Fibroblast of skin of right biceps (primary cell): ENCODE measurements at places on chromosomes 13 and 19.

GRCh38 chr13:53847502-53847901 is 818.9 kb downstream of the OLFM4 start:
- no peak for DNase-seq

DNA sequence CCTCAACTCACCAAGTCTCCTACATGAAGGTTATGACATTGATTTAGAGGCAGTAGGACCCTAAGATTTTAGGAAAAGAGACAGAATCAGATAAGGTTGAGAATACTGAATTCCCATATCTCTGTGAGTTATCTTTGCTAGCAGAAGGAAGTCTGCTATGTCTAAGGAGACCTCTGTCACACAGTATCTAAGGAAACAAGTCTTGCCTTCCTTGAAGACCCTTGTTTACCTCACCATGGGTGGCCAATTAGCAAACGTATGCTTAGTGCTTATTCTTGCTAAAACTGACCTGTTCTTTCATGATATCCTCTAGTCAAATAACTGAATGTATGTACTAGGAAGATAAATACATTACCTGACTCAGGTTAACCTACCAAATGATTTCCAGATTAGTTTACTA is 855.4 kb upstream of the SLITRK1 start:
- no peak for DNase-seq

- peak; percentile 86 for DNase-seq
Observed at GRCh38 chr13:26300140-26300539, 46.2 kb downstream of the CDK8 start.

- no peak for DNase-seq
Observed at GRCh38 chr13:110242615-110243014, 64.3 kb downstream of the COL4A1 start.

DNA sequence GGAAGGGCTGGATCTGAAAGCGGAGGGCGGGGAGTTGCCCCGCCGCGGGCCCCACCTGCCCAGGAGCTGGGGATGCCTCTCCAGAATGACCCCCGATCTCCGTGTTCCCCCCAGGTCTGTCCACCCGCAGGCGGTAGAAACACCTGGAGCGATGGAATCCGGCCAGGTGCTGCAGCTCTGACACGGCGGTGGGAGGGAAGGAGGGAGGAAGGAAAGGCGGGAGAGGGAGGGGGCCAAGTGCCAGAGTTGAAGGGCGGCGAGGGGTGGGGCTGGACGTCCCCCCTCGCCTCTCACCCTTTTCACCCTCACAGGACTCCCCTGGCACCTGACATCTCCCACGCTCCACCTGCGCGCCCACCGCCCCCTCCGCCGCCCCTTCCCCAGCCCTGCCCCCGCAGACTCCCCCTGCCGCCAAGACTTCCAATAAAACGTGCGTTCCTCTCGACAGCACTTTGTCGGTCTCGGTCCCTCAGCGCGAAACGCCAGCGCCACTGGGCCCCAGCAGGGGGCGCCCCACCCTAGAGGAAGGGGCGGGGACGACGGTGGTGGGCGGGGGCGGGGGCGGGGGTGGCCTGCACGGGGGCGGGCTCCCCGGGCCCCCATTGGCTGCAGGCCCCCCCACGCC is 337 bp upstream of the FXYD7 start:
- peak; percentile 46 for DNase-seq

DNA sequence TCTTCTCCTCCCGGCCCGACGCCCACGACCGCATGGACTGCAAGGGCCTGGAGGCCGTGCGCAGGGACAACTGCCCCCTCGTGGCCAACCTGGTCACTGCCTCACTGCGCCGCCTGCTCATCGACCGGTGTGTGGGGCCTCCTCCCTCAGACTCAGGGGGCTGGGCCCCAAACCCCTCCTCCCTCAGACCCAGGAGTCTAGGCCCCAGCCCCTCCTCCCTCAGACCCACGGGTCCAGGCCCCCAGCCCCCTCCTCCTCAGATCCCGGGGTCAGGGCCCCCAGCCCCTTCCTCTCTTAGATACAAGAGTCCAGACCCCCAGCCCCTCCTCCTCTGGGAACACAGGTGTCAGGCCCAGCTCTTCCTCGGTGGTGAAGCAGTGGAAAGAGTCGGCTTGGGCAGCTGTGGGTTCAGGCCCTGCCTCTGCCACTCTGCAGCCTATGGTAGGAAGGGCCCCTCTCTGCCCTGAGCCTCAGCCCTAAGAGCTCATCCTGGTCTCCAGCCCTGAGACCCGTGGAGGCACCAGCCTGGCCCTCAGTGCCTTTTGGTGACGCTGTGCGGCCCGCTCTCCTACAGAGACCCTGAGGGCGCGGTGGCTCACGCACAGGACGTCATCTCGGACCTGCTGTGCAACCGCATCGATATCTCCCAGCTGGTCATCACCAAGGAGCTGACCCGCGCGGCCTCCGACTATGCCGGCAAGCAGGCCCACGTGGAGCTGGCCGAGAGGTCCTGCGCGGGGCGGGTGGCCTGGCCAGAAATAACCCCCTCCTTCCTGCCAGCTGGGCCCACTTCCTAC is 3.7 kb upstream of the SPIB start:
- peak; percentile 52 for DNase-seq
